ENCODE measurements at places on chromosomes 5 and 9. TPM values are rescaled to one million over a fixed set of nuclear protein-coding genes. Genes with fewer than 3 reads are reported as not detected.

The PCDHA1 gene
- not detected for polyA plus RNA-seq

The TTLL11 gene
- polyA plus RNA-seq, result 8.3 TPM

The TMEM215 gene
- polyA plus RNA-seq, result 0.26 TPM

The SPINK4 gene
- not detected for polyA plus RNA-seq

The ZDHHC11B gene
- polyA plus RNA-seq, result 5.1 TPM

The RUFY1 gene
- 79.4 TPM for polyA plus RNA-seq

DNA sequence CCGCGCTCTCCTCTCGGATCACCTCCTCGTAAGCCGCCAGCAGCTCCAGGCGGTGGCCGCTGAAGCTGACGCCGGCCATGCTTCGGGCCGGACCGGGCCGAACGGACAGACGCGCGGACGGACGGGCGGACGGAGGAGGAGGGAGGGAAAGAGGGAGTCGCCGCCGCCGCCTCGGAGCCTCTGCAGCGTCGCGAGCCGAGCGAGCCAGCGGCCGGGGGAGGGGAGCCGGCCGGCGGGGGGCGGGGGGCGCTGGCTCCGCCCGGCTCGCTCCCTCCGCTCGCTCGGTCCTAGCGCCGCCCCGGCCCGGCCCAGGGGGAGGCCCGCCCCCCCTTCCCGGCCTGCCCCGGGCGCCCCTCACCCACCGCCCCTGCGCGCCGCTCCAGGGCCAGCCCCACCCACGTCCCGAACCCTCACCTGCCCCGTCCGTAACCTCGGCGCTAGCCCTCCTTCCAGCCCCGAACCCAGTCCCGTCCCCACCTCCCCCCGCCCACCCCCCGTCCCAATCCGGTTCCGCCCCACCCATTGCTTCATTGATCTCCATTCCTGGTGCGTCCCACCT, at the start of gene DBN1:
DBN1 (minus strand) TSS at position 192 of the 559 bp plus-strand sequence; CDS start at position 79, 113 bp downstream.
- DNase-seq, result peak; percentile 58

DNA sequence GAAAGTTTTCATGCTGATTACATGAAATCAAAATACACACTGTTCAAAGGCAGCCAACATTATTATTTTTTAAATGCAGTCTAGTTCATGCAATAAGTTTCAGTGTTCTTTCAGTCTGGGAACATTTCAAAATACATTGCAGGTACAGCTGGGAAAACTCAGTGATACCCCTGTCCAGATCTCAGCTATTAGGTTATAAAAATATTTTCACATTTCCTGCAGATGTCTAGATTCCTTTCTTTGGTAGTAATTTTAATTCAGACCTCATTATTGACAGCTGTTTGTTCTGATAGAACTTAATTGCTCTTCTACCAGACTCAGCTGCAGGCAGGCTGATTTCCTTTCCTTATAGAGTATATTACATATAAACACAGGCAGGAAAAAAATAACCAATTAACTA, 556.8 kb upstream of the DMAC1 start:
- no peak for DNase-seq

DNA sequence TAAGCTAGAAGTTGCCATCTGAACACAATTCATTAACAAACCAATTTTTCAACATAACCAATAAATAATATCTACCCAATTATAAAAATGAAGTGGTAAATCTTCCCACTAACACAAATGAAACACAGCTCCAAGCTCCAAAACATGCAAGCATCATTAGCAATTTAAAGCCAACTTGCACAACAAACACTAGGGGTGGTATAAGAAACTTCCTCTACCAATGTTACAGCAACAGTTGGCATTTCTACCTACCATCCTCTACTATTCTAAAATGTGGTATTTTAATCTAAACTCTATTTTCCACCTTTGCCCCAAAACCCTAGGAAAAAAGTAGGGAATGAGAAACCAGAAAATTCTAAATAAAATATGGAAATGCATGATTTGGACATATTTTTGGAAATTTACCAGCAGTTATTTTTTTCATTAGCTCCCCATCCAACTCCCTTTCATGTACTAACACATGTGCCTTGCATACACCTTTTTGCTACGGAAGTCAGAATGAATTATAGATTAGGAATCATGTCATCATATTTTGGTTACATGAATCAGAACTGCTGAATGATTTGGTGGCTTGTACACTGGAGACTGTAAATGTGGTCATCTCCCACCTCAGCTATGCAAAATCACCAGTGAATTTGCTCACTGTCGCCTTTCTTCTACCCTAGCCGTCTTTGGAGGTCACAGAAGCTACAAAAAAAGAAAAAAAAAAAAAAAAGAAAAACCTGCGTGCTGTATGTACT, 4.1 kb downstream of the NR6A1 start:
- no peak for DNase-seq

DNA sequence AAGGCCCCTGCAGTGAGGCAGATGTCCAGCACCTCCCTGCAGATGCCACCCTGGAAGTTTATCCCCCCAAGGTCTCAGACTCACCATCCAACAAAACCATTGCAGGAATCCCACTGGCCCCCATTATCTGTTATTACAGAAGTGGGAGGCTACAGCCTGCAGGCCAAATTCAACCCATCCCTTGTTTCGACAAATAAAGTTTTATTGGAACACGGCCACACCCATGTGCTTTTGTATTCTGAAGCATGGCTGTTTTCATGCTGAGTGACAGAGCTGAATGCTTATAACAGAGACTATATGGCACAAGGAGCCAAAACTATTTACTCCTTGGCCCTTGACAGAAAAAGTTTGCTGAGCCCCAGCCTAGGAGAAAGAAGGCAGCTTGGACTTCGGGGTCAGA, 428.8 kb downstream of the CDK5RAP2 start:
- no peak for DNase-seq

DNA sequence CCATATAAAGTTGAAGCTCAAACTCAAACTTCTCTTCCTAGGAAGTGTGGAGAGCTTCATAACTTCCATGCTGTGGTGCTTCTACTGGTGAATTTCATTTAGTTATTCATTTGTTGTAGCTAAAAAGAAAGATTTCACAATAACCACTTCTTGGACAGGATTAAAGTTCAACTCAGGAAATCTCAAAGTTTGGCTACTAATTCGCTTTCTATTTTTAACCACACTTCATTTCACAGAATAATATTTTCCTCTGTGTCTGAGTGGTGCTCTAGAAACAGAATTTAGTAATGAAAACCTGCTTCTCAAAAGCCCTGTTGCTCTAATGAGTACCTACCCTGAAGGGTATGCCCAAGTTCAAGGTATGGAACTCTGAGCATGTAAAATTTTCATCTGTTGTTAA, 73.9 kb downstream of the ACTBL2 start:
- DNase-seq, result no peak

DNA sequence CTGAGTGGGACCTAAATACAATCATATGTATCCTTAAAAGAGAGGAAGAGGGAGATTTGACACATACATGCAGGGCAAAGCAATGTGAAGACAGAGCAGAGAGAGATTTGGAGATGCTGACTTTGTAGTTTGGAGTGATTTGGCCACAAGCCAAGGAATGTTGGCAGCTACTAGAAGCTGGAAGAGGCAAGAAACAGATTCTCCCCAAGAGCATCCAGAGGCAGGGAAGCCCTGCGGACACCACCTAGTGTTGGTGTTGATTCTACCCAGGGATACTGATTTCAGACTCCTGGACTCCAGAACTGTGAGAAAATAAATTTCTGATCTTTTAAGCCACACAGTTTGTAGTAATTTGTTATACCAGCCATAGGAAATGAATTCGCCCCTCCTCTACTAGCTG, 64.9 kb upstream of the OSMR start:
- DNase-seq, result no peak

- no peak for DNase-seq
Measured at GRCh38 chr9:102497709-102498108, 497.4 kb upstream of the CYLC2 start.
